ENCODE measurements at places on chromosomes 11 and 22.
A peak's percentile ranks its signal among the peaks of the same experiment; 100 is the strongest.

GRCh38 chr22:49724893-49725489 is 102.7 kb downstream of the BRD1 start:
- peak; percentile 50 for DNase-seq

DNA sequence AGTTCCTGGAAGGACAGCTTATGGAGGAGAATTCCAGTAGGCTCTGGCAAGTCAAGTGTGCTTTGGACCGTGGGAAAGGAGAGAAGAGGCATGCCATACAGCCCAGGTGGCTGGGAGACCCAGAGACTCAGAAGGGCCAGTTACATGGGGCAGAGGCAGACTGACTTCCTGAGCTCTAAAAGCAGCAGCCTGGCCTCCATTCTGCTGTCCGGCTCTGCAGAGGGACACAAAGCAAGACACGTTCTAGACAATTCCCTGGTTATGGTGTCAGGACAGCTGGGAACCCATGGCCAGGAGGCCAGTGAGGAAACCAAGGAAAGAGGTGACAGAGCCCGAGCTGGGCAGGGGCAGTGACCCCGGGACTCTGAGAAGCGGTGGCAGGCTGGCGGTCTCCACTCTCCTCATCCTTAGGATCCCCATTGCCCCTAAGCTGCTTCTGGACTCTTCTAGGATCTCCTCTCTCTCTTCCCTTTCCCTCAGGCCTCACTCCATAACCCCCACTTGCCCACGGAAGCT is 2.7 kb downstream of the CPT1B start:
- no peak for DNase-seq

GRCh38 chr11:8360086-8360828 is 96.6 kb upstream of the LMO1 start:
- DNase-seq = no peak

GRCh38 chr22:46006379-46007002 is 29.5 kb upstream of the WNT7B start:
- DNase-seq = peak; percentile 75

- no peak for DNase-seq
These were observed 342.5 kb downstream of the LRRC4C start for GRCh38 chr11:41116970-41117369.

- DNase-seq = no peak
These were observed 1.2 kb downstream of the YDJC start for GRCh38 chr22:21628386-21629254.

- no peak for DNase-seq
These were observed 590.0 kb downstream of the METTL15 start for GRCh38 chr11:28697920-28698827.

- no peak for DNase-seq
These were observed 3.5 kb downstream of the GATD1 start for GRCh38 chr11:773830-774229.

- DNase-seq = no peak
These were observed 24.1 kb upstream of the MICAL3 start for GRCh38 chr22:18048441-18048898.

GRCh38 chr11:117143390-117143789 is 697 bp upstream of the PAFAH1B2 start:
- DNase-seq = no peak

GRCh38 chr11:115676206-115676605 is 172.0 kb upstream of the CADM1 start:
- DNase-seq = no peak

- no peak for DNase-seq
These were observed 1.0 kb upstream of the TBX1 start for GRCh38 chr22:19759427-19760057.

DNA sequence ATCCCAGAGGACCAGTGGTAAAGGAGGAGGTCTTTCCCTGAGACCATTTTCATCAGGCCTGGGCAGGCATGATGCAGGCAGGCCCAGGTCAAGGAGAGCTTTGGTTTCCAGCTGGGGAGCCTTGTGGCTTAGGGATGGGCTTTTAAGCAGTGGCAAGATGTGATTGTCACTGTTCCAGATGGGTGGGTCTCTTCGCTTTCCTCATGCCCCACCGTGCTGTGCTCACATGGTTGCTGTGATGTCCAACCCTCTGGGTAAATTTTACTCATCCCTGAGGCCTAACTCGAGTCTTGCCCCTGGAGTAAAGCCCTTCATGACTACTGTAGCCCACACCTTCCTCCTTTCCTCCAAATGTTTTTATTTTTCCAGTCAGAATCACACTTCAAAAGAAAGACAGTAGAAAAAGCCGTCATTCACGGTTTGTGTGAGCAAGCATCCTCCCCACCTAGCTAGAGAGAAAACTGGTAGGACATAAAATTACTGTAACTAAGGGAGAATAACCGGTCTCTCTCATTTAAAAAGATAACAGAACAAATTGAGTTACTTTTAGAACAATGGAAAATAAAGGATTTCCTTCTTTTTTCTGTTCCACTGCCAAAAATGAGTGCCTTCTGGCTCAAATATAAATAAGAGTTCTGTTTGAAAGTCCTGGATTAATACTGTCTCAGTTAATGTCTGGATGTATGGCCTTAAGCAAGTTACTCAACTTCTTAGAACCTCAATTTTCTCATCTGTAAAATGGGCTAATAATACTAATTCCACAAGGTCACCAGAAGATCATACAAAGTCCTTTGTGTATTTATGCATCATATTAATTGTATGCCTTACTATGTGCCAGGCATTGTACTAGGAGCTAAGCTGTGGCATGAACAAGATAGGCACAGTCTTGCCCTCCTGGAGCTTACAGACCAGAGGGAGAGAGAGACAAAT is 84.9 kb downstream of the ME3 start:
- DNase-seq = no peak

DNA sequence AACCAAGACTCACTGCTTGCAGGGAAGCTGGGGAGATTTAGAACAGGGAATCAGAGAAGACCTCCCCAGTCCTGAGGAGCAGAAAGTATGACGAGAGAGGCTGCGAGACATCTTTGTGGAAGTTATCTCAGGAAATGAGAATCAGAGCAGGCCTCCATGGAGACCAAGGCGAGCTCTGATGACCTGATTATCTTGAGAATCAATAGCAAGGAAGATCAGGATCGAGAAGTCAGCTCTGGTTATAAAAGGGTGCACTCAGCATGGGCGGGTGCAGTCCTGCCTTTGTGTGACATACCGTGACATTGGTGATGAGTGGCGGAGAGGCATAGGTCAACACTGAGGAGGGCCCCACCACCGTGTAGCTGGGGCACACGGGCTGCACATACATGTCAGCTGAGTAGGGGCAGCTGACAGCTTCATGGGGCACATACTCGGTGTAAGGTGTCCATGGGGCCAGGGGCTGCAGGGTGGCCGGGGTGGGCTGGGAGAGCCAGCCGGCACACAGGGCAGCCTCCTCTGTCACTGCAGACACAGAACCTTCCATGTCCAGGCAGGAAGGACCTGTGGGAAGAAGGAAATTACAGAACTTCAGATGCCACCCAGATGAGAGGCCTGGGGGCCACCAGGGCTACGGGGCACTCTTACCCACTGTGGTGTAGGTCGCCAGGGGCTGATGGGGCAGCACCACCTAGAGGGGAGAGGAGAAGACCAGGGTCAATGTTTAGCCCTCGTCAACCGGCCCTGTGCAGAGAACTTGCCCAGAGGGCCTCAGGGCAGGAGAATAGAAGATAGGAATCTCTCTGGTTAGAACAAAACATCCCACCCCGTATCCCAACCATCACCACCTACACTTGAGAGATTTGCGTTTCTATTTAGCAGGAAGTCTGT is 21.7 kb downstream of the POU2AF1 start:
- no peak for DNase-seq

DNA sequence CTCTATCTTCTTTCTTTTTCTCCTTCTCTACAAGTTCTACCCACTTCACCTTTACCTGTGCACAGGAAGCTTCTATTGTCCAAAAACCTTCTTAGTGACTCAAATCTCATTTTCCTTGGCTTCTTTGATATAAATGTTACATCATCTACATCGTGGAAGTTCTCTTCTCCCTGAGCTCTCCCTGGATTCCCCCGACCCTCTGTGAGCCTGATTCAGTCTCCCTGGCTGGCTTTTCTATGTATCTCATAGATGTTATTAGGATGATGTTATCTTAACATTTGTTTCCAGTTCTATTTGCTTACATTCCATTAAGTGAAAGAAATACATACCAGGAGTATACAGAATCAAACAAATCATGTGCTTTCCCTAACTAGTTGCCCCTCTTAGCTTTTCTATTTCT is 235.8 kb upstream of the PITPNB start:
- no peak for DNase-seq

DNA sequence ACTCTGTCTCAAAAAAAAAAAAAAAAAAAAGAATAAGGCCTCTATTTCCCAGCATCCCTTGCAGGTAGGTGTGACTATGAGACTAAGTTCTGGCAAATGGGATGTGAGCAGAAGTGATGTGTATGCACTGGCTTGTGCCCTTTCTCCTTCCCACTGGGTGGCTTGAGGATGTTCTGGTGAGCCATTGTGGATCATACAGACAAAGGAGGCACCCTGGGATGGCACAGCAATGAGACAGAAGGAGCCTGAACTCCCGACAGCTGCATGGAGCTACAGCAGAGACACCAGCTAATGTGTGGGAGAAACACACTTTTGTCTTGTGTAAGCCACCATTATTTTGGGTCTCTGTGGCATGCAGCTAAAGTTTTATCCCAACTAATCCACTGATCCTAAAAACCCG is 10.6 kb upstream of the SORL1 start:
- DNase-seq = no peak

- no peak for DNase-seq
These were observed 14.2 kb upstream of the RFPL2 start for GRCh38 chr22:32219026-32219425.

- DNase-seq = no peak
These were observed 30.4 kb downstream of the CYTH4 start for GRCh38 chr22:37312549-37313183.

- no peak for DNase-seq
These were observed 18.1 kb upstream of the PICK1 start for GRCh38 chr22:38038890-38039812.

GRCh38 chr11:27293515-27294417 is 69.2 kb downstream of the CCDC34 start:
- DNase-seq = no peak

DNA sequence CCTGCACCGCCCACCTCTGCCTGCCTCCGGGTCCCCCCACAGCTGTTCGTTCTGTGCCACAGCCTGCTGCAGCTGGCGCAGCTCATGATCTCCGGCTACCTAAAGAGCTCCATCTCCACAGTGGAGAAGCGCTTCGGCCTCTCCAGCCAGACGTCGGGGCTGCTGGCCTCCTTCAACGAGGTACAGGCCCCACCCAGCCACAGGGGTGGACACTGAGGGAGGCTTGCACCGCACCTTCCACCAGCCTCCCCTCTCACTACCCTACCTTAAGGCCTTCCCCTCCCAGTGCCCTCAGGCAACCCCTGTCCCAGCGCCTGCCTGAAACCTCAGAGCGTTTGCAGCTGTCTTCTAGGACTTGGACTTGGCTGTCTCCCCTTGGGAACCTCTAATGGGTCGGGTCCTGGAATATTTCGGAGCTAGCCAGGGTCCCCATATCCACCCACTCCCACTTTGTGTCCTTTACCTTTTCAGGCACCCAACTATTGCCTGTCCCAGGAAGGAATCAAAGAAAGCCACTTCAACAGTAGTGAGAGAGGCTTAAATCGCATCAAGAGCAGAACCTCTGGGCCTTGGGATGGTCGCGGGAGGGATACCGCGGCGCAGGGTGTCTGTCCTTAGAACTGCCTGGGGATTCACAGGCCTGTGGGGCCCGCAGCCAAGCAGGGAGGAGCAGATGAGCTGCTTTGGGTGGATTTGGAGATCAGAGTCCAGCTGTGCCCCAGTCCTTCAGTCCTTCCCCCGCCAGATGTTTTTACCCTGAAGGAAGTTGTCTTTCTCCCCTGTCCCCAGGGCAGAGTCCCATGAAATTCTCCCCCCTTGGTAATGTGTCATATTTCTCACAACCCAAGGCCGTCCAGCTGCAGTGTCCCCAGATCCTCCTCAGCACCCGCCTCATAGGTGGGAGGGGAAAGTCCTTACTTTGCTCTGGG is 13.3 kb downstream of the SLCO2B1 start:
- no peak for DNase-seq

- DNase-seq = no peak
These were observed 3.1 kb downstream of the C11orf97 start for GRCh38 chr11:94515398-94515797.

GRCh38 chr11:93054881-93055280 is 85.4 kb downstream of the MTNR1B start:
- no peak for DNase-seq

GRCh38 chr11:10564030-10564429 is 4.4 kb downstream of the LYVE1 start:
- DNase-seq = no peak

GRCh38 chr11:130203766-130204702 is 44.5 kb downstream of the ST14 start:
- DNase-seq = no peak

DNA sequence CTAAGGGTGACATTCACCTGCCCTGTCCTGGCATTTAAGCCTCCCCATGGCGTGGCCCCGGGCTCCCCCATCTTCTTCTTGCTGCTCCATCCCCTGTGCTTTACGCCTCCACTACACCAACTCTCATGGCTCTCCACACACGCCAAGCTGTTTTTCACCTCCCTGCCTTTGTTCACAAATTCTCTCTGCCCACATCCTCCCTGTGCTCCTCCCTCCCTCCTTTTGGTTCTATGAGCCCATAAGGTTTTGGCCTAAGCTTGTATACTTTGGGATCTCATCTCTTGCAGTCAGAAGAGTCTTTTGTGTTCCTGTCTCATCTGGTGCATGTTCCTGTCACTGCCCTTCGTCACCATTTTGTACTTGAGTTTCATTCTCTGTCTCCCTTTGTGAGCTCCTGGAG is 4.6 kb upstream of the DNAL4 start:
- no peak for DNase-seq

DNA sequence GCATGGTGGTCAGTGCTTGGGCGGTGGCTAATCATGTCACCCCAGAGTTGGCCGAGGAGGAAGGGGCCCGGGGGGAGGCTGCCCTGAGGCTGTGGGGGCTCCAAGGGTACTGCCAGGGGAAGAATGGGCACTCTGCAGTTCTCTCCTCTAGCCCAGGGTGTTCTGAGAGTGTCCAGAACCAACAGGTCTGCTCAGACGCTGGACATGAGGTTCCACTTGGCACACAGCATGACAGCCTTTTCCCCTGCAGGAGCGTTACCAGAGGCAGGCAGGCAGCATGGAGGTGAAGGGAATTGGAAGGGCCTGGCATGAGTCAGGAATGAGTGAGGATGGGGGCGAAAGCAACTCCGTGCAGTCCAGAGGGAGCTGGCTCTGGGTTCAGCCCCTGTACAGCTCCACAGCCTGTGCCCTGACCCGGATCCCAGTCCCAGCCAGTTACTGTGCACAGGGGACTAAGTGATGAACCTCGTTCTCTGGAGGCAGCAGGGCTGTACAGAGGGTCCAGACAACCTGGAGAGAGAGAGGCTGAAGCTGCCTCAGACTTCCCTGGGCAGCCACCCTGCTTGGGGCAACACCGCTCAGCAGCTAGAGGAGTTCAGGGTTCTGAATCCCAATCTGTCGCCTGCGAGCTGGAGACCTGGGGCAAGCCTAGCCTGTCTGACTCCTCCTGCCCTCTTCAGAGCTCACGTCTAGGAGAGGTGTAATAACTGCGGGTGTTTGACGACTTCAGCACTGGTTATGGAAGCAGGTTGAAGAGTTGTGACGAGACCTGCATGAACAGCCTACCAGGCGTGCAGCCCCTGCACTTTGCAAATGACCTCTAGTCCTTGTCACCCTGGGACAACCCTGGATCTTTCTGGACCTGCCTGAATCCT is 14.7 kb upstream of the TUB start:
- no peak for DNase-seq
